ENCODE measurements at places on chromosomes 2 and 18. TPM values are rescaled to one million over a fixed set of nuclear protein-coding genes. Genes with fewer than 3 reads are reported as not detected.

Gene PIEZO2
- 1.8 TPM for total RNA-seq

DNA sequence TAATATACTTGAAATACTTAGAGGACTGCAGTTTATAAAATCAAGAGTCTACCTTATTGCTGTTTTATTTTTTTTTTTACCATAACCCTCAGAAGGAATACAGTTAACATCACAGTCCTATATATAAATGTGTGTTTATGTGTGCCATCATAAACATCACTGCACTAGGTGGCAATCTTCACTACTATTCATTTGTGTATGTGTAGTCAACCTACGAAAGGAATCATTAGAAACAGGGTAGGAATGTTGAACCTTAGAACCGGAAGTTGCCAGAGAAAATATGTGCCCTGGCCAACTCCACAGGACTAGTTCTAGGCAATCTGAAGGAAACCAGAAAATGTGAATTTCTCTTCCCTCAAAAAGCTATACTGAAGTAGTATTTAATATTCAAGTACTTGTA is 3.4 kb downstream of the GEN1 start:
- DNase-seq, result no peak

Gene MREG
- total RNA-seq, result 31.7 TPM

Gene SERPINB11
- total RNA-seq, result not detected

Gene LIMS4
- 1.3 TPM for total RNA-seq
